Smooth muscle cell of the umbilical artery (primary cell): ENCODE measurements at places on chromosomes 5 and 9. TPM values are rescaled to one million over a fixed set of nuclear protein-coding genes. Genes with fewer than 3 reads are reported as not detected.

SPINK1 gene
- total RNA-seq = 0.23 and 0.59 TPM in 2 replicates

FBN2 gene
- total RNA-seq = 87.6 and 217 TPM in 2 replicates

ENTPD2 gene
- total RNA-seq = not detected in 2 replicates

PCDHGA10 gene
- total RNA-seq = 6.8 and 8.6 TPM in 2 replicates

MOB3B gene
- total RNA-seq = 0.18 and 0.30 TPM in 2 replicates

SLC36A3 gene
- total RNA-seq = not detected in 2 replicates

CCNO gene
- total RNA-seq = 0.14 TPM in 1 of 2 replicates, not detected in the other
